Stimulated activated CD4-positive, alpha-beta T cell treated with anti-CD3 and anti-CD28 coated beads, Interleukin-15, amount 100 ng/mL, for 48 hours (primary cell): ENCODE measurements at places on chromosomes 5 and 9.

DNA sequence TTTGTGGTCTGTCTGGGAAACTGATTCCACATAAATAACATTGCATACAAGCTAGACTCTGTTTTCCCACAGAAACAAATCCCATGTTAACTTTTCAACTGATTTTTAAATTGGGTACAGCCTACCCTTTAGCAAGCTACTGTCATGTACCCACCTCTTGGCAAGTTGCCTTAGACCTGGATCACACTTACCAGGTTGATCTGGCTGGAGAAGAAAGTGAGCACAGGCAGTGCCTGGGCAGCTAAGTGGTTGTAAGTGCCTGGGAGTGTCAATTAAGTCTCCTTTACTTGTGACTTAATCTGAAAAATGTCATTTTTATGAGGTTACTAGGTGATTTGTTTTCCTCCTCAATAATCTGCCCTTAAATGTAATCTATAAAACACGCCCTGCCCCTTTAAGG lies 336.4 kb downstream of the ARL15 start:
- DNase-seq = no peak

DNA sequence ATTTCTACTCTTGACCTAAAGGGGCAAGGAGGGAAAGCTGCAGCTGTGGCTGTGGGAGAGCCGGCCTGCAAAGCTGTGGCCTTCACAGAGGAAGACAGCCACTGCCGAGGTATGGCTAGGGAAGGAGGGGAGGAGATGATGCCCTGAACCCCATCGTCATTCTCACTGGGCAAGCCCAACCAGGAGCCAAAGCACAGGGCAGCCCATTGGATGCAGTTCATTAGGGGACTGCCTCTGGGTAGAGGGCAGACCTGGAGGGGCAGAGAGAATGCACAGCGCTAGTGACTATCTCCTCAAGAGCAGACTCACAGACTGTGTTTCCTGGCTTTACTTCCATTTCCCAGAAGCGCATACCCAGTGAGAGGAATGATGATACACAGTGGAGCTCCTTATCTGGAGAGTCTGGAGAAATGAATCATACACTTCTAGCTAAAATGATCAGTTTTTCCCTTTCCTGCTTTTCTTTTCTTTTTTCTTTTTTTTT lies 47.2 kb upstream of the TTC23L start:
- DNase-seq = no peak

DNA sequence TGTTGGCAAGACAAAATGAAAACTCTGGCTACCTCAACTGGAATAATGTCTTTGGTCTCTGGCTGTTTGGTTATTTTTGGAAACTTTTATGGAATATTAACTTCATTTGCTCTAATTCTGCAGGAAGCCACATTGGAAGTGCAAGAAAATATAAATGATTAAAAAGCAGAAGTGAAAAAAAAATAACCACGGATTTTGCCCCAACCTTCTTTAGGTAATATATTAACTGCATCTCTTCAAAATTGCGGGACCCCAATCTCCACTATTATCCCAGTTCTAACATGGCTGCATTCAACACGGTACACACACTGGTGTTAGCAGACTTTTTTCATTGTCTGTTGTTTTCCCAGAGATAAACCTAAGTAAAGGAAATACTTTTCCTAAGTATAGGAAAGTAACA lies 23.0 kb downstream of the GLIS3 start:
- DNase-seq = no peak

GRCh38 chr5:54601411-54602230 lies 84.1 kb downstream of the SNX18 start:
- no peak for DNase-seq
